HT1080 (cell line): ENCODE measurements at places on chromosomes 1 and 21. TPM values are rescaled to one million over a fixed set of nuclear protein-coding genes. Genes with fewer than 3 reads are reported as not detected.
A peak's percentile ranks its signal among the peaks of the same experiment; 100 is the strongest.

DNA sequence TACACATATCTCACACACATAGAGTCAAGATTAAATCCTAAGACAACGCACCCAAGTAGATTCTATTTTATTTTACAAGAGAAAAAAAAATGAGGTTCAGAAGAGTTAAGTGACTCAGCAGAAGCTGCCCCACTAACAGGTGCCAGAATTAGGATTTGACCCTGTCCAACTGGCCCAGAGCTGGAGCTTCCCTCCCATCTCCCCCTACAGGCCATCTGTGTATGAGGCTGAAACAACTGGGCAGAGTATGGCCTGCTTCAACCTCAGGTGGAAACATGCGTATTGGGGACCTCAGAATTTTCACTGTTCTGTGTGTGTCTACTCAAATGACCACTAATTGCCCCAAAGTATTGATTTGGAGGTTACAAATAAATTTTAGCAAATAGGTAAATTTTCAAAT is 29.9 kb downstream of the PSMG1 start:
- no peak for DNase-seq

GRCh38 chr1:7345516-7345915 is 425.6 kb upstream of the VAMP3 start:
- DNase-seq: no peak

GRCh38 chr1:77834771-77835334 is 53.6 kb upstream of the NEXN start:
- DNase-seq: no peak

DNA sequence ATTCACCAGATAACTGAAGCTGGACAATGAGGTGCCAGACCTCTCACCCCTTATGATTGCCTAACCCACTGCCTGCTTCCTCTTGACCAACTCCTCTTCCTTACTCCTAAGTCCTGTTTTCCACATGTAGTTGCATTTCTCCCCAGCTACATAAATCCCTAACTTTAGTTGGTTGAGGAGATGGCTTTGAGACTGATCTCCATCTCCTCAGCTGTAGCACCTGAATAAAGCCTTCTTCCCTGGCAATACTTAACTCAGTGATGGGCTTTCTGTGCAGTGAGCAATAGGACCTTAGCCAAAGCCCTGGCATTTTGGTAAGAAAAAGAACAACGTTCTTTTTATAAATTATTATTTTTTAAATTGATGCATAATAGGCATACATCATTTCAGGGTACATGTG is 691.1 kb downstream of the MATN1 start:
- DNase-seq: no peak

GRCh38 chr1:2541619-2542245 is 11.7 kb upstream of the HES5 start:
- DNase-seq: no peak

DNA sequence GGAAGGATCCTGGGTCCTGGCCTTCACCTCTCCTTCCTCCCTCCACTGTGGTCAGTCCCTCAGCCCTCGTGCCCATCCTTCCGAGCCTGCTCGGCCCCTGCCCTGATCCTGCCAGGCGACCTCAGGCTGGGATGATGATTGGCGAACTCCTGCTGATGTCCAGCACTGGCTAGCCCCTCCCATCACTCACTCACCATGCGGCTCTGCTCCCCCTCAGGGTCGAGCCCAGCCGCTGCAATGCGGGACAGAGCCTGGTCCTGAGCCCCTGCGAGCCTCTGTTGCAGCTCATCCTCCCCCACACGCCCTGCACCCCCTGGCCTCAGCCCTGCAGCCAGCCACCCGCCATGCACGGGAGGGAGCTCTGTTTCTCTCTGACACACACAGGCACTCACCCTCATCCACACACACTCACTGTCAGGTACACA is 100.2 kb downstream of the DMRTB1 start:
- DNase-seq: no peak

- peak; percentile 27 for DNase-seq
These were observed 717 bp upstream of the BATF3 start for GRCh38 chr1:212700223-212700891.

Gene DNTTIP2
- total RNA-seq: 55.8 and 63.7 TPM in 2 replicates

Gene NOS1AP
- total RNA-seq: 0.37 and 1.8 TPM in 2 replicates

Gene SLC16A4
- 0.60 and 0.61 TPM in 2 replicates for total RNA-seq

Gene FAM43B
- 0.07 and 0.08 TPM in 2 replicates for total RNA-seq

Gene AVPR1B
- not detected in 2 replicates for total RNA-seq
